HFF-Myc (cell line): ENCODE measurements at places on chromosomes 2 and 18.
A peak's percentile ranks its signal among the peaks of the same experiment; 100 is the strongest.

GRCh38 chr2:2010251-2010650 is 265.9 kb upstream of the PXDN start:
- no peak for DNase-seq

DNA sequence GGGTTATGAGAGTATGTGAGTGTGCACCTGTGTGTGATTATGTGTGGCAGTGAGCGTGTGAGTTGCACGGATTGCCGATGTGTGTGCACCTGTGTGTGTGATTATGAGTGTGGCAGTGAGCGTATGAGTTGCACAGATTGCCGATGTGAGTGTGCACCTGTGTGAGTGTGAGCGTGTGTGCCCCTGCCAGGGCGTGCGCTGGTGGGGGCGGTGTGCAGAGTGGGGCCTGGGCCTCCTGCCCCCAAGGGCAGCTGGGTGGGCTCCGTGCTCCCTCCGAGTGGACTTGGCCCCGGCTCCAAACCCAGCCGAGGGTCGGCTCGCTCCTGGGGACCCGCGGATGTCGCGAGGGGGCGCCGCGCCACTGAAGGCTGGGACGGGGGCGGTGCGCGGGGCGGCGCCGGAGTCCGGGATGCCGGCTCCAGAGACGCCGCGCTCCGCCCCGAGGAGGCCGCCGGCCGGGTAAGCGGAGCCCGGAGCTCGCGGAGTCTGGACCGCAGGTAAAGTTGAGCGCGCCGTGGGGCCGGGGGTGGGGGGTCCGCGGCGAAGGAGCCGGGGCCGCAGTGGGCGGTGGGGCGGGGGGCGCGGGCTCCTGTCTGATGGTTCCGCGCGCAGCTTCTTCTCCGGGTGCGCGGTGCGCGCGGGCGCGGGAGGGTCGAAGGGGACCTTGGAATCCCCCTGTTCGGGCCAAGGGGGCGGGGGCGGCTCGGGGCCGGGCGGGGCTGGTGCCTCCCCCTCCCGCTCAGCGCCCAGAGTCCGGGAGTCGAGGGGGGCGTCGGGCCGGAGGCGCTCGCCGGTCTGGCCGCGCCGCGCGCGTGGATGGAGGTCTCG is at the start of gene KCNG2:
Gene KCNG2, plus strand, starts transcription at position 421 of the 828 bp plus-strand sequence. CDS start 65,730 bp downstream, outside the sequence.
- DNase-seq, result no peak

- no peak for DNase-seq
Observed at GRCh38 chr2:45984366-45984765, 312.8 kb upstream of the EPAS1 start.

GRCh38 chr2:120890566-120891360 is 155.1 kb downstream of the GLI2 start:
- no peak for DNase-seq

DNA sequence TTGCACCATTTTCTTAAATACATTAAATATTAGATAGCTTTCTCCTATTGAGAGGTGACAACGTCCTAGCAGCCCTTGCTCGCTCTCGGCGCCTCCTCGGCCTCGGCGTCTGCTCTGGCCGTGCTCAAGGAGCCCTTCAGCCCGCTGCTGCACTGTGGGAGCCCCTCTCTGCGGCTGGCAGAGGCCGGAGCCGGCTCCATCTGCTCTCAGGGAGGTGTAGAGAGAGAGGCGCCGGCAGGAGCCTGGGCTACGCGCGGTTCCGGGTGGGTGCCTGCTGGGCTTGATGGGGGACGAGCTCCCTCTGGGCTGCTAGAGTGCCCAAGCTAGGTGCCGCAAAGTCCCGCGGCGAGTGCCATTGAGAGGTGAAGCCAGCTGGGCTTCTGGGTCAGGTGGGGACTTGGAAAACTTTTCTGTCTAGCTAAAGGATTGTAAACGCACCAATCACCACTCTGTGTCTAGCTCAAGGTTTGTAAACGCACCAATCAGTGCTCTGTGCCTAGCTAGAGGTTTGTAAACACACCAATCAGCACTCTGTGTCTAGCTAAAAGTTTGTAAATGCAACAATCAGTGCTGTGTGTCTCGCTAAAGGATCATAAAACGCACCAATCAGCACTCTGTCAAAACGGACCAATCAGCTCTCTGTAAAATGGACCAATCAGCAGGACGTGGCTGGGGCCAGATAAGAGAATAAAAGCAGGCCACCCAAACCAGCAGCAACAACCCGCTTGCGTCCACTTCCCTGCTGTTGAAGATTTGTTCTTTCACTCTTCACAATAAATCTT is 3.1 kb downstream of the RPRD1A start:
- no peak for DNase-seq

- no peak for DNase-seq
Observed at GRCh38 chr2:10278029-10278762, 24.5 kb upstream of the HPCAL1 start.

DNA sequence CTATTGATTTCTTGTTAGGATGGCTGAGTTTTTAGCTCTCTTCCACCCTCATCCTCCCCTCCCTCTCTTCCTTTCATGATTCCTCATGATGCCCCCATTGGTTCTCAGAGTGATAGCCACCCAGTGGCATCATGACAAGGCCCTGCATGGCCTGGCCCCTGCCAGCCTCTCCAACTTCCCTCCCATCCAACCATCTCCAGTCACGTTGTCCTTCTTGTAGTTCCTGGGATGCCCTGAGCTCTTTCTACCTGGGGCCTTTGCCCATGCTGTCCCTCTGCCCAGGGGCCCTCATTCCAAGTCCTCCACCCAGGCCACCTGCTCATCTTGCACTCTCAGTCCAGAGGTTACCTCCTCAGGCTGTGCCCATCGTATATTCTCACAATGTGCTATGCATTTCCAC is 247.5 kb downstream of the TFCP2L1 start:
- no peak for DNase-seq

DNA sequence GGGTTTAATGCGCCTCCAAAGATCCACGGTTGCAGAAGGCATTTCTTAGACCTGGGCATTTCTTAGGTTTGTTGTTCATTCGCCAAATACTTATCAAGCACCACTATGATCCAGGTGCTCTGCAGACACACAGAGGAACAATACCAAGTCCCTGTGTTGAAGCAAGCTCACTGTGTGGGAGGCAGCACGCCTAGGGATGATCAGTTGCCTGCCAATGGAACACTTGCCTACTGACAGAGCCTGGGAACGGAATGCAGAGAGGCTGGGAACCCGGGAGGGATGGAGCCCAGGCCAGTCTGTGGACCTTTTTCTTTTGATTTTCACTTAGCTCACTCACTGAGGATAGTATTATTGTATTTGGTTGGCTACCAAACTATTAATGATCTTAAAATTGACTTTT is 1.9 kb upstream of the GRP start:
- no peak for DNase-seq

DNA sequence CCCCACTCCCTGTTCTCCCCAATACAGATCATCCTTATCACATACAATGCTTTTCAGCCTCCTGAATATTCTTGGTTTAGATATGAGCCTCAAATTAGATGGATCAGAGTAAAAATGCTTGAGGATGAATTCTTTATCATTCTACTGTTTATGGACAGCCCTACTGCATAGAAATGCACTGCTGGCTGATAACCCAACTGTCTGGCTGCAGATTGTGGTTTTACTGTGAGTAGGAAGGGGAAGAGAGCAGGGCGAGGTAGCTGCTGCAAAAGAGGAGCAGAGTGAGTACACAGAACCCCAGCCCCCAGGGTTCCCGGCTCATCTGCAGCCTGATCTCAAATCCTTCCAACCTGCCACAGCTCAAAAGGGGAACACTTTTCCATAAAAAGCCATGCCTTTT is 29.4 kb upstream of the NCOA1 start:
- no peak for DNase-seq

- DNase-seq, result no peak
Observed at GRCh38 chr2:397521-397920, 109.6 kb upstream of the ALKAL2 start.

DNA sequence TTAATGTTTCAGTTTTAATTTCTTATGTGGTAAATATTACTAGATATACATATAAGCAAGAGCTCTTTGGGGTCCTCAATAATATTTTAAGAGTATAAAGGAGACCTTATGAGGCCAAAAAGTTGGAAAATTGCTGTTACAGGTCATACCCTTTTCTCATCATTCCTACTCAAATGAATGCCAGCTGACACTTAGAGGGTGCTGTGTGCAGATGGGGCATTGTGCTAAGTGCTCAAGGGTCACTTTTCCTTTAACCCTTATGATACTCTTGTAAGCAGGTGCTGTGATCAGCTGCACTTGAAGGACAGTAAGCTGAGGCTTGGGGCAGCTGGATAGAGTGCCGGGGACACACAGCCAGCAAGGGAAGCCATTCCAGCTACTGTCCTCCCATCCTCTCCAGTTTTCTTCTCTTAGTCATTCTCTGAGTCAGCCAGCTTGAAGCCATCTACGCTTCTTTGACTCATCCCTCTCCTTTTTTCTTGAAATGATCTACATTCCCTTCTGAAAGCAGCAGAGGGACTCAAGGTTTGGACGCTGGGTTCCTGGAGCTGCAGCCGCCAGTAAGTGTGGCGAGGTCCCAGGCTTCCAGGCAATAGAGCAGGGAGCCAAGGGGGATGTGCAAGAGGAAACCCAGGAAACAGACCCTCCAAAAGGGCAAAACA is 42.0 kb upstream of the CREB1 start:
- peak; percentile 84 for DNase-seq

GRCh38 chr2:165162466-165162865 is 41.4 kb downstream of the SCN3A start:
- no peak for DNase-seq

GRCh38 chr18:44411976-44412375 is 268.7 kb upstream of the SETBP1 start:
- no peak for DNase-seq

DNA sequence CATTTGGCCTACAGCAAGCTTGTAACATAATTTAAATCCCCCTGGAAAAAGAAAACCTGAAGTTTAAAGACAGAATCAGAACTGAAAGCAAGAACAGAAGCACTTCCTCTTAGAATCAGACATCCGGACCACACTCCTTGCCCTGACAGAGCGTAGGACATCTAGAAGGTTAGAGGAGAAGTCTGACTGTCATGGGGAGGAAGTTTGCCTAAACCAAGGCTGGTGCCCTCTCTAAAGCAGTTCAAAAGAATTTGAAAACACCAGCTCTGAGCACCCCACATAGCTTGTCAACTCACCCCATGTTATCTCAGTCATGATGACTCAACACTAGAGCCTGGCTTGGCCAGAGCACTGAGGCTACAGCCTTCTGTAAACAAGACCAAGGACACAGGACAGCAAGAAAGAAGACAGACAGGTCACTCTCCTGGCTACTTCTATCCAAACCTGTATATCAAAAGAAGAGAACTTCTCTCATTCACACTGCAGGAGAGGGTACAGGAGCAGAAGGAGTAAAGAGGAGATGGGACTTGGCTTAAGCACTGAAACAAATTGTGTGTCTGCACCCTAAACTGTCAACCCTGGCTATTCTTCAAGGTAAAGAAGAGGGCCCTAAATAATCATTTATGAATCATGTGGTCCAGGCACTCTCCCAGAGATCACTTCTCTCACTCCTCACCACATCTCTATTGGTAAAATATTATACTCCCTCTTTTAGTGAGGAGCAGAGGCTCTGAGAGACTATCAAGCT is 198.6 kb downstream of the MEMO1 start:
- no peak for DNase-seq

DNA sequence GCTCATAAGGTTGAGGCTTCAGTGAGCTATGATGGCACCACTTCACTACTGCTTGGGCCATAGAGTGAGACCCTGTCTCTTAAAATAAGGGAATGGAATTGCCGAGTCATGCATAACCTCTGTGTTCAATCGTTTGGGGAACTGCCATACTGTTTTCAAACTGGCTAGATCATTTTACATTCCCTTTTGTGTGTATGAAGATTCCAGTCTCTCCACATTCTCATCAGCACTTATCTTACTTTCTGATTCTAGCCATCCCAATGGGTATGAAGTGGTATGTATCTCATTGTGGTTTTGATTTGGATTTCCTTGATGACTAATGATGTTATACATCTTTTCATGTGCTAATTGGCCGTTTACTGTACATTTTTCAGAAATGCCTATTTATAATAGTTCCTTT is 23.7 kb downstream of the MARCHF7 start:
- DNase-seq, result no peak

DNA sequence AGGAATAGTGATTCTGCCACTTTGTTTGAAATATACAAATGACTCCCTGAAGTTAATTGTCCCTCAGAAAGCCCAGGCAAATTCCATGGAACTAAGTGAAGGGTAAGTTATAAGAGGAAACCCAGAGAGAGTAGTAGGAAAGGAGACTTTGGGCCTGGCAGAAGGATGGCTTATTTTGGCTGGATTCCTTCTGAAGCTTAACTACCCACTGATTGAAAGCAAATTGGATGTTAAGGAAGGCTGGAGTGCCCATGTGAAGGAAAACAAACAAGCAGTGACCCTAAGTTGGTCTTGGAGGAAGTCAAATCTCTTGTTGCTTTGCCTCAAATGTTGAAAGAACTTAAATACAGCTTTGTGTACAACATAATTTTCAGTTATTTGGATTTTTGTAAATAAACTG is 1106.4 kb upstream of the ZEB2 start:
- DNase-seq, result no peak

GRCh38 chr2:135471106-135471505 is 59.9 kb downstream of the ZRANB3 start:
- DNase-seq, result no peak
